ENCODE measurements at places on chromosomes 1 and 21.

DNA sequence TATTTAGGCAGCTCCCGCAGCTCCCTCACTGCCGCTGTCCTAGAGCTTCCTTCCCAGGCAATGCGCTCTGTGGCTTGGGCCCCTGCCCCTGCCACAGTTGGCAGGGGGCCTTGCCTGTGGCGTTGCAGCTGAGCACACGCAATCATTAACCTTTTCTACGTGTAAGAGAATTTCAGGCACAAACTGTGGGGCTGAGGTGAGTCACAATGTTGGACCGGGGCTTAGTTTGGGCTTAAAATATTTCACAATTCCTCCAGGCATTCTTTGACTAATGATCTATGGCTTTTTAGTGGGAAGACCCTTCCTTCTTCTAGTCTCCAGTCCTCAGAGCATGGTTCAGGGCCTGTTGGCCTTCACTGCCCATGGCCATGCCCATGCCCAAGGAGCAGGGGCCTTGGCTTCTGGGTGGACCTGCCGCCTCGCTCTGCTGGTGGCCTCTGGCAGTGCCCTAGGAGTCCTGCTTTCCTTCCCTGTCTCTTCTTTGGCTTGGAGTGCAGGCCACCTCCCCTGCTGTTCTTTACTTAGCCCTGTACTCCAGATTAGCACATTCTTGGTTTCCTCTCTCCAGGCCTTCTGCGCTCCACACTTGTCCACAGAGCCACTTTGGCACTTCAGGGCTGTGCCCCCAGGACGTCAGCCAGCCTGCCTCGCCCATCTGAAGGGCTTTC is 39.2 kb downstream of the MAPKAPK2 start:
- DNase-seq: no peak

GRCh38 chr1:26375081-26375480 is 2.5 kb upstream of the ZNF683 start:
- DNase-seq: no peak

GRCh38 chr1:234971586-234972297 is 156.9 kb downstream of the TOMM20 start:
- no peak for DNase-seq

GRCh38 chr1:69702085-69702484 is 134.4 kb downstream of the LRRC7 start:
- no peak for DNase-seq

DNA sequence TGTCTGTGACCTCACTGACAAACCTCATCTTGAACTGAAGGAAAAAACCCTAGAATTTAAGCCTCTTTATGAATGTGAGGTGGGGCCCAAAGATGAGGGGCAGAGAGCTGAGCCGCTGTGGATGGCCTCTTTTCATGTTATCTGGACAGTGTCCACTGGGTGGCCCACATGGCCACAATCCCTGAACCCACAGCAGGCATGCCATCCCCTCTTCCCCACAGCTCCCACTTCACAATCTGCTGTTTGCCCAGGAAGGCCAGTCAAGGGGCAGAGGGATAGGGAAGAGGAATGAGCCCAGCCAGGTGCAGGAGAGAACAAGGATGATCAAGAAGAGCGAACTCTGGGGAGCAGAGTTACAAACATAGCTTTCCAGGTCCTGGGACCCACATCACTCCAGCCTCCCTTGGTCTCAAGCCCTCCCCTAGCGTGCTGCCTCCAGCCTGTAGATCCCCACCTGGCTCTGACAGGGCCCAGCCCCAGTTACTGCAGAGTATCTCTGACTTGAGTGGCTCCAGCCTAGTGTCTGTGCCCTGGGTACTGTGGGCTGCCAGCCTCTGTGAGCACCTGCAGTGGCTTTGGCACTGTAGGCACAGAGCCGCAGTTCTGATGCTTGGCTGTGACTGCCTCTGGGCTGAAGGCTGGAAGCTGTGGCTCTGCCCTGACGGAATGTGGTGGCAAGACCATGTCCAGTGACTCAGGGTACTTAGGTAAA is 1.9 kb upstream of the SLFNL1 start:
- no peak for DNase-seq

DNA sequence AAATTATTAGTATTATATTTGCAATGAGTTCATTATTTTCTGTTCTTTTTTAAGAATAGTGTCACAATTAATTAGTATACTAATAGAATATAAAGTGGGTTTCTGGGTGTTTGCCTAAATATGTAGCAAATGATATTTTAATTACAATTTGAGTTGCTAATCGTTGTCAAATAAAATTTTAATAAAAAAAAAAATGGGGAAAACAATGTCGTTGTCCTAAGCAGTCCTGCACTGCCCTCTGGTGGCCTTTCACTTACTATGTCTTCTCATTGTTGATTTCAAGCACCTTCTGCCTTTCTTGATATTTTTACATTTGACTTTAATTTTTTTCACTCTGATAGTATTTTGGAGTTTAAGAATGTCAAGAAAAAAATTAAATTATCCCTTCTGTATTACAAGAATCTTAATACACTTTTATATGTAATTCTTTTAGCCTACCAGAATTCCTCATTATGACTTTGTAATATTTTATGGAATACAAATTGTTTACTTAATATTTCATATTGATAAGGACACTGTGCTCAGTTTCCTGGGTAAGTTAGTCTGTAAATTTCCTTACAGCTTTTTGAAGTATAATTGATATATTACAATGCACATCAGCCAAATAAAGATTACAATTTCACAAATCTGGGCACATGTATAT is 104.5 kb upstream of the FMN2 start:
- DNase-seq: no peak

DNA sequence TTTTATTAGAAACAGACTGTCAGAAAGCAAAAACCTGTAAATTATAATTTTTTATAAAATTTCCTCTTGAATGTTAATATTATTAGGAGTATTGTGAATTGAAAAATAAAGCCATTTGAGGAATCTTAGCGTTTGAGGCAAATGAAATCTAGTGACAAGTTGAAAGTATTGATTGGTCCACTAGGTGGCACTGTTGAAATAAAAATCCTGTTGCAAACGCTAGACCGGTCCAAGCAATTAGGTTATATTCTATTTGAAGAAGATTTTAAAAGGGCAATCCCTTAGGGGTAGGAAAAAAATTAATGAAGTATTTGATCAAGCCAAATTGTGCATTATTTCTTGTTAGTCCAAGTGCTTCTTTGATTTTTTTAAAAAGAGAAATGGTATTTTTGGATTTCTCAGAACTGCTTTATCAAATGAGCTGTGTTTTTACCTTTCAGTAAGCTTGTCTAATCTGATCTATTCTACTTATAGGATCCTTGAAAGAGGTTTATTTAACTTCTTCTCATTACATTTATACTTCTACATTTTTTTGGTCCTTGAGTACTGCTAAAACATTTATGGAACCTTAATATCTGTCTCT is 57.7 kb downstream of the ATG4C start:
- no peak for DNase-seq

DNA sequence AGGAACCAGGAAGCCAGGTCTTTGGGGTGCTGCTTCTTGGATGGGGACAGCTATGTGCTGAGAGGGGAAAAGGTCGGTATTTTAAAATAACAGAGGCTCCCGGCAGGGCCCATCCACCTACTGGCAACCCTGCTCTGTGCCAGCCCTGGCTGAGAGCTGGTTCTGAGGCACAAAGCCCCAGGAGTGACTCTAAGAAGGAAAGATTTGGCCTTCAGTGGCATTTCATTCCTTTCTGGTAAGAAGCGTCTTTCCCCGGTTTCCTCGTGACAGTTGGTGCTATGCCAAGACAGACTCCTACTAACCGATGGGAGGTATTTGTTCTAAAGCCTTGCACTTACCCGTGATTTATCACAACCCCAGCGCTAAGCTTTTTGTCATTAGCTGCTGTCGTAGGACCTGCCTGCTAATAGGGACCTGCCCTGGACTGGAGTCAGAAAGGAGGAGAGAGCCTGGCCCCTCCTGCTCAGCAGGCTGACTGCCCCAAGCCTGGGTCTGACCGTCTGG is 123.1 kb upstream of the ADAR start:
- DNase-seq: no peak

GRCh38 chr1:10901891-10902805 is 105.7 kb upstream of the CASZ1 start:
- no peak for DNase-seq
